Esophagus squamous epithelium (tissue), 5 donors: ENCODE measurements at places on chromosomes 2 and 18.

DNA sequence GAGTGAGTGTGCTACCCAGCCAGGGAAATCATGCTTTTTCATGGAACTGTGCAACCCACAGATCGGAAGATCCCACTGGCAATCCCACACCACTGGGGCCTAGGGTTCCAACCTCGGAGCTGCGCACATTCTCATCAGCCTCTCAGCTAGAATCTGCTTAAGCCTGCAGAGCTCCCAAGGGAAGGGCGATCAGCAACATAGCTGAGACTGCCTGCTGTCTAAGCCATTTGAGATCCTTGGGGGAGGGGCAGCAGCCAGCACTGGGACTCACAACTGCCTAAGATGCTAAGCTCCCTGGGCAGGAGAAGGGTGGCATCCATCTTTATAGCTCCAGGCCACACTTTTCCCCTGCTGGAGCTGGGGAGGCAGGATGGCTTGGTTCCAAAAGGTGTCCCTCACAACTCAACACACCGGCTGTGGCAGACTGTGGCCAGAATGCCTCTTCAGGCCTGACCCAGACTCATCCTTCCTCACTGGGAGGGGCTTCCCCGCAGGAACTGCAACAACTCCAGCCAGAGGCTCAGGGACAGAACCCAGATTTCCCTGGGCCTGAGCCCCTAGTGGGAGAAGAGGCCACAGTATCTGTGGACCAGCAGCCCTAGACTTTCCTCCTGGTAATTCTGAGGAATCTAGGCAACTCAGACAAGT is 1133.3 kb upstream of the PIK3C3 start:
- no peak for DNase-seq

DNA sequence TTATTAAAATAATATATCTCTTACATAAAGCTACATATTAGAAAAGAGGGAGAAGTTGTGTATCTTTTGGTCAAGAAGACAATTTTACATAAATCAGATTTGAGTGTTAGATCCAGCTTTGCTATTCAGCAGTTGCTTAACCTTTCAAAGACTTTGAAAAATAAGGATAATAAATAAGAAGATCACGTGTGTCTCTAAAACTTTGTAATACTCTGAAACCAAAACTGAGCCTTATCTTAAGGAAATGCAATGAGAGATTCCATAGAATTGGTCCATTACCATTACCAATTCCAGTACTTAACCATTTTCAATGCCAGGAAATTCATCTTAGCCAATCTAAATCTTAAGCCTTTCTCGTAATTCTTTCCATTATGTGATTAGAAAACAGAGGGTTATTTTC is 89.2 kb upstream of the COL5A2 start:
- no peak for DNase-seq

DNA sequence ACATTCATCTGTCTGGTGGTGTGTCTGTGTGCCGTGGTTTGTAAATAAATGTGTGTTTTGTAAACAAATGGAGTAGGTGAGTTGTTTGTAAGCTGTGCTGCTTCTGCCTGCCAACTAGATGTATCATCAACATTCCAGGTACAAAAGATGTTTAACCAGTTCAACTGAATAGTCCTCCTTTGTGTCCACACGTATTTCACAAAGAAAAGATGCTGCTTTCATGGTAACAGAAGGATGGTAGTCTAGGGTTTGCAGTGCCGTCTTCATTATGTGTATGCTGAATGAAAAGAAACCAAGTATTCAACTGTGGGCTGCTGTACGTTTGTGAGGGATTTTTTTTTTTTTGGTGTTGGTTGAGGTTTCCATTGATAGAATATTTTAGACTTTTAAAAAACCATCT is 72.1 kb downstream of the CAMKMT start:
- no peak for DNase-seq

DNA sequence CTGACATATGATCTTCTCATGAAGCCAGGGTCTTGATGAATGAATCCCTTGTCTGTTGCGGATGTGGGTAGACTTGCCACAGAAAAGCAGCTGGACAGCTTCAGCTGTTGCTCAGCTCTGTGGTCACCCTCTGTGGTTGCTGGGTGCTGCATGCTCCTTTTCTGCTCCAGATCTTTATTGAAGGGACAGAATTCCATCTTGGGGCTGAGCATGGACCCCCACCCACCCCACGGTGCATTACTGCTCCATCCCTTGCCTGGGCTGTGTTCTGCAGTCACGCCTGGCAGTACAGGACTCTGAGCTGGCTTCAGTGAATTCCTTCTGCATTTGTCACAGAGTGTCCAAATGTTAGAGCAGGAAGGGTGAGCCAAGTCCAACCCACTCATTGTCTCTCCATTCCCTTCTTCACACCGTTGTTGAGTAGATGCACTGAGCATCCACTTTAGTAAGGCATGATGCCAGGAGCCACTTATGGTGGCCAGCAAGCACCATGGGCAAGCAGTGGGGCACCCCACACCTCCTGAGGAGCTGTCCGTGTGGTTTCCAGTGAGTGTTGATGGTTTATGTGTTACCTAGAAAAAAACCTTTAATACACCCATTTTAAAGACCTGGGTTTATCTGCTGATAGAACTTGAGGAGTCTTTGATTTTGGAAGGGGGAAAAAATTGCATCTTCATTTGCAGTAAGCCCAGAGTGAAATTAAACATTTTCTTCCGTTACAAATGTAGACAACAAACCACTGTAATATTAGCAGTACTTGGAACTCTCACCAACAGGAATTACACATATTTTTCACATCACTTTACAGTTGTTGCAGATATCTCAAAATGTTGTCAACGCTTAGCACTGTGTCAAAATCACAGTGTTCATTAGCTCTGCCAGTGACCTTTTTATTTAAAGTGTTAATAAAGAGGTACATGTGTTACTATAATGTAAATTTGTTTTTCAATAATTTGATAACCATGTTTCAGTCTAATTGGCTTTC is 14.7 kb upstream of the ITGB6 start:
- DNase-seq: no peak

- no peak for DNase-seq
Measured at GRCh38 chr2:3488855-3489763, 30.2 kb downstream of the ADI1 start.

GRCh38 chr18:78720456-78721237 is 259.0 kb upstream of the SALL3 start:
- no peak for DNase-seq

- no peak for DNase-seq
Measured at GRCh38 chr2:217857624-217858506, 144.9 kb downstream of the TNS1 start.

DNA sequence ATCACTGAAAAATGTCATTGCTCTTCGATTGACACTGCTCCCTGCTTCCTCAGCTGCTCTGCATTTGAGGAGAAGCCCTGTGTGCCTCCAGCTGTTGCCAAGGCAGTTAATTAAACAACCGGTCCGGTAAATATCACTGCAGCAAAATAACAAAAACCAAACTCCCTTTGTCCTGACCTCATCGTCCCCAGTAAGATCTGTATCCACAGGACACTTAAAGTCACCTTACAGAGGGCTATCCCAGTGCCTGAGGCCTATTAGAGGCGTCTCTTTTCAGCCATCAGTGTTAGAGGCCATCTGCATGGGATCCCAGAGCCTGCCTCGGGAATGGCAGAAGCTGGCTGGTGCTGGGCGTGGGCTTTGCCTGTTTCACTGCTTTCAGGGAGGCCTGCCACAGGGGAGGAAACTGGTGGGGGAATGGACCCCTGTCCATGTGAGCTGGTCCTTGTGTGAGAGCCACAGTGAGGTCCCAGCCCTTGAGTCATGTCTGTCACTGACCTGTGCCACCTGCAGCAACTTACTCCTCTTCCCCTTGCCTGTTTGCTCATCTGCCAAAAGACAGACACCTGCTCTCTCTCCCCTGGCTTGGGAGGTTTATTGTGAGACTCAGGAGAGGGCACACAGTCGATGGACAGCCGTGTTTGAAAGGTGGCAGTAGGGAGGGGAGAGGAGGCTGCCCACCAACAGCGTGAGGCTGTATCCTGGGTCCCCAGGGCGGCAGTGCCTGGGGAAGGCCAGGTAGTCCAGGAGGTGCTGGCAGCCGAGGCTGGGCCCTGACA is 117.7 kb upstream of the MCFD2 start:
- no peak for DNase-seq

DNA sequence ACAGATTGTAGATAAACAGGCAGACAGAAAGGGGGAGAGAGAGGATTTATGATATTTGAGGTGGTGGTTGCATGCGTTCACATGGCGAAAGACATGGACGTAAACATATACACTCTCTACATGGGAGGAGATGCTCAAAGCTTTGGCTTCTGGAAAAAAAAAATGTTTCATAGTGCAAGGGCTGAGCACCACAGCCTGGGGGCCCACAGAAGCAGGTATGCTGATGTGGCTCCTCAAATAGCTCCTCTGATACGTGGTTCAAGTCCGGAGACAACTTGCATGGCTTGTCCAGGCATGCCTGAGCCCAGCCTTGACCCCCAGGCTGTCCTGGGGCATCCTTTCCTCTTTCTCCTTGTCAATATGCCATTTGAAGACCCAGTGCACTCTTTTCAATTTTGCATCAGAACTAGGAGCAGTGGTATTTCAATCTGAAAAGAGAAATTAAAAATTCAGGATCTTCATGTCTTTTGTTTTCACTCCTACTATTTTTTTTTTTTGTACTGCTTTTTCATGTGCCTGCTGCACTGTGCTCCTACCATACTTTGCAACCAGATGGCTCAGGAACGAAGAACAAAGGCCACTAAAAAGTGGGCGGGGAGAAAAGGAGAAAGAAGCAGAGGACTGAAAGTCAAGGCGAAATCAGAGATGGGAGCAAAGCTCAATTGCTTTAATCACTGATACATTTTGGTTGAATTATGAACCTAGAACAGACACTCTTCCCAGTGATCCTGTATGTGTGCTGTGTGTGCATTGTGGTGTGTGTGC is 495.7 kb upstream of the TCF4 start:
- DNase-seq: no peak

- DNase-seq: no peak
Measured at GRCh38 chr2:42860319-42861094, 68.1 kb upstream of the HAAO start.

GRCh38 chr2:231709636-231709980 is 1.3 kb downstream of the PTMA start:
- DNase-seq: peak; percentile 21

- no peak for DNase-seq
Measured at GRCh38 chr2:43239981-43240765, 13.8 kb upstream of the ZFP36L2 start.

GRCh38 chr2:165058476-165059265 is 103.3 kb upstream of the SLC38A11 start:
- DNase-seq: no peak

DNA sequence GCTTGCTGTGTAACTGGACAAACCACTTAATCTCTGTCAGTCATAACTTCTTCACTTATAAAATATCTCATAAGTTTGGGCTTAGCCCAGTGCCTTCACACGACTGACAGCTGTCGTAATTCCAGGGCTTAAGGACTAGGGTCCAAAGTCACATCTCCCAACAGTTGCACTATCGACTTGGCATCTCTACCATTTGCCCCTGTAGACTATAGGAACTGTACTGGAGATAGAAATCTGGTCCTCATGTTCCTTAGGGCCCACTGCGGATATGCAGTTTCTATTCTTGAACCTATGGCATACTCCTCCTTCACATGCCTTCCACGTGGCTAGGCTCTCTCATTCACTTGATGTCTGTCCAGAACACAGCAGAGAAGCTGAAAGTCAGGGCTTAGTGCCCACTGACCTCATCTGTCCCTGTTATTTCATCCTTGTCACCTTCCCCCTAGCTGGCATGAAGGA is 2.7 kb downstream of the ABHD1 start:
- no peak for DNase-seq

DNA sequence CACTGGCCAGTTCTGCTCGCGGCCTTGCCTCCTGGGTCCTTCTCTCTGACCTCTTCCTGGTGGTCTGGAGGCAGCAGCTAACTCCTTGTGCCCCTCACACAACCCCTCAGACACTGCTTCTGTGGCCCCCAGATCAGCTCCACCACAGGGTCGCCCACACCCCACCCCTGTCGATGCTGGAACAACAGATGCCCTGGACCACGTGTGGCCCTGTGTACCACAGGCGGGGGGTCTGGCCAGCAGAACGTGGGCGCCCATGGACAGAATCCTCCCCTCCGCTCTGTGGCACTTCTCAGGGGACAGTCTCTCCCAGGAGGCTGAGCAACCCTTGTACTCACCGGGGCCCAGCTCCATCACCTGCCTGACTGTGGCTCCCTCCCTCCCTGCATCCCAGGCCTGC is 245.6 kb downstream of the NDUFA10 start:
- no peak for DNase-seq
